GM03348 (cell line): ENCODE measurements at places on chromosomes 5 and 9.
A peak's percentile ranks its signal among the peaks of the same experiment; 100 is the strongest.

GRCh38 chr9:87849144-87849758 is 33.4 kb upstream of the SPATA31E1 start:
- DNase-seq = no peak

DNA sequence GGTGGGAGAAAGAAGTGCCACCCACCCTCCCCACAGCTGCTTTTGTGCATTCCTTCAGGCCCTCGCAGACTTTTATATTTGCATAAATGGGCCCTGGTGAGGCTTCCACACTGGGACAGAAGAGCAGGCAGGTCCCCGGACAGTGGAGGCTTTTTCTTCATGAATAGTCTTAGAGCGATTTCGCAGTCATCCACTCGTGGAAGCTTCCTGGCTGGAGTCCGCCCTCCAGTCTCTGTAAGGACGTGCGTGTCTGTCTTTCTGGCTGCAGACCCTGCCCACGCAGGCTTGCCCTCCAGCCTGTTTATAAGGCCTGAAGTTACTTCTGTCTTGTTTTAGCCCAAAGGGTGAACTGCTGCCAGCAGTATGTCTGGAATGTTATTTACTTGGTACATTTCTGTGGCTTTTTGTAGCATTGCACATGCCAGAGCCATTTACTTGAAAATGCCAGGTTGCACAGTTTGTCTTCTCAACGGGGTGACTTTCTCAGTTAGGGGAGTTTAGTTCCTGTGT is 195.7 kb downstream of the AOPEP start:
- peak; percentile 78 for DNase-seq

- DNase-seq = no peak
Measured at GRCh38 chr9:33291031-33291397, 698 bp downstream of the NFX1 start.

DNA sequence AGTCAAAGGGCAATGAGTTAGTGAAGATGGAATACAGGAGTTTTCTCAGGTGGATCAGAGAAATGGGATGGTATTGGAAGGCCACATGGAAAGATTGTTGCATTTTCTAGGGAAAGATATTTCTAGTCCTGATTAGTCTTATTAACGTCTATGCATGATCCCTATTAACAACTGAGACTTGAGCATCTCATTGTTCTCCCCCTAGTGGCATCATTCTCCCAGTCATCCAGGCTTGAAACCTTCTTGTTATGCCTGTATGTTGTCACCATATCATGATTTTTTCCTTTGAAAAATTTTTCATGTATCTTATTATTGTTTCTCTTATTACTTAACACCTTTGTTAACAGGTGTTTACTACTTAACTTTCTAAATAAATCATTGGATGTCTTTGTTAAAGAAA is 34.4 kb downstream of the KIF2A start:
- no peak for DNase-seq
